ENCODE measurements at places on chromosomes 5 and 9.

- DNase-seq: no peak
Measured at GRCh38 chr9:131320031-131320685, 30.6 kb downstream of the PLPP7 start.

DNA sequence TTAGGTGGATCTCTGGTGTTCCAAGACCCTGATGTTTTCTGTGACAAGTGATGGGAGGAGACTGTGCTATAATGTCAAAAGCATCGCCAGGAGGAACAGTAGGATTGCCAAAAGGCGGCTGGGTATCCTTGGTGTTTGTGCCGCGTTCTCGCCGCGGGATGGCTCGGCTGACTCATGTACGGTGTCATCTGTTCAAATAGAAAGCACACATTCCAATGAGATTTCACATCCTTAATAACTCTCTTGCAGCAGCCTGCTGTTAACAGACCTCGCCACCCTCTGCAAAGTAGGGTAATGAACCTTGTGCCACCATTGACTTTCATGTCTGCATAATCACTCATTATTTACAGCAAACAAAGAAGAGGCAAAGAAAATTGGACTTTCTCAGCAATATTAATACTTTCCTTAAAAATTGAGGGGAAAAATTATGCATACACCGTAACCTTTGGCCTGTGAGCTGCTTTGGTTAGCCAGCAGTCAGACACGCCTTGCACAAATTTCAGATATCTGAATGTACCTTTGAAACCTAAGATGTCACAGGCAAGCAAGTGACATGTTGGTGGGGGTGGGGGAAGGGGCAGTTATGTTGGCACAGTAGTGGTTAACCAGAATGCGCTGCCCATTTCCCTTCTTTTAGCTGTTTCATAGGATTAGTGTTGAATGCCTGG is 289.4 kb downstream of the EFNA5 start:
- DNase-seq: no peak

GRCh38 chr5:77259476-77259875 is 49.0 kb downstream of the PDE8B start:
- no peak for DNase-seq

GRCh38 chr9:135093111-135093510 is 5.6 kb downstream of the OLFM1 start:
- no peak for DNase-seq

- no peak for DNase-seq
Measured at GRCh38 chr5:137858223-137858916, 9.3 kb upstream of the MYOT start.

GRCh38 chr5:76556511-76557221 is 66.5 kb downstream of the F2RL2 start:
- no peak for DNase-seq

DNA sequence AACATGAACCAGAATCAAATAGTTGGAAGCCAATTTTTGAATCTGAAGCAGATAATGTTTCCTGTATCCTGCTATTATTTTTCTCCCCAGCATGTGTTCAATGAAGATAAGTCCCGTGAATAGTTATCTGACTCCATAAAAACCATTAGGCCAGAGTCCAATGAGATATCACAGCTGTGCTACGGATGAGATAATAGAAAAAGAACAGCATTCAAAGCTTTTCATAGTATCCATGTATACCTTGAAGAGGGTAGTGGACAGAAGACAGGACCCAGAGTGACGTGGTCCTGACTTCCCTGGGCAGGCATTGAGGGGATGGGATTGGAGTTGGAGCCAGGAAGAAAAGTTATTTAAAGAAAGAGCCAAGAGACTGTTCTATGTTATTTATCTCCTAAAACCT is 50.7 kb upstream of the C6 start:
- no peak for DNase-seq

DNA sequence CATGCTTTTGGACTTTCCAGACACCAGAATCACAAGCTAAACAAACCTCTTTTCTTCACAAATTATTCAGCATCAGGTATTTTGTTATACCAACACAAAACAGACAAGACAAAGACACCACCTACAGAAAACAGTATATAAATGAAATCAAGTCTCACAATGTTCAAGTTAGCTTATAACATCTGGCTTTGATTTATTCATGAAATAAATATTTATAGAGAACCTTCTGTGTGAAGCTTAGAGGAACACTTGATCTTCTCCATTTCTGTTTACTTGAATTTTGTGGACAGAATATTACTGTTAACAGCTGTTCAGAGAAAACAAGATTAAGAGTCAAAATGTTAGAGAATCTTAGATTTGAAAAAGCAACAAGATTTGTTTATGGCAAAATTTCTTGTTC is 137.4 kb upstream of the PRR16 start:
- no peak for DNase-seq

DNA sequence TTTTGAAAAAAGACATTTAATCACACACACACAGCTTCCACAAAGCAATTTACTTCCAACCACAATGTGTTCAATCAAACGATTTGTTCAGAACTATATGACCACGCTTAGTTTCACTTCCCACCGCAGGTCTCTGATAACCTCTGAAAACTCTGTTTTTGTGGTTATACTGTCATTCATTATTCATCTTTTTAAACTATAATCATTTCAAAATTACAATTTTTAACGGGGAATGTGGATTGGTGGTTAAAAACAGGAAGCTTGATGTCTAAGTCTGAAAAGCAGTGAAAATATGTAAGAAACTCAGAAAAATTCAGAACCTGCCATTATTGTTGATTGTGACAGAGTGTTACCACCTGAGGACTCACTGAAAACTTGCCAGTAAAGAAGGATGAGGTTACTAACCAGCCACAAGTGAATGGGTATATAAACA is 12.7 kb upstream of the TMEM174 start:
- no peak for DNase-seq

- peak; percentile 5 for DNase-seq
Measured at GRCh38 chr9:98795970-98796363, 388 bp downstream of the ANKS6 start.

GRCh38 chr5:96283589-96283988 is 149.5 kb downstream of the PCSK1 start:
- DNase-seq: no peak

DNA sequence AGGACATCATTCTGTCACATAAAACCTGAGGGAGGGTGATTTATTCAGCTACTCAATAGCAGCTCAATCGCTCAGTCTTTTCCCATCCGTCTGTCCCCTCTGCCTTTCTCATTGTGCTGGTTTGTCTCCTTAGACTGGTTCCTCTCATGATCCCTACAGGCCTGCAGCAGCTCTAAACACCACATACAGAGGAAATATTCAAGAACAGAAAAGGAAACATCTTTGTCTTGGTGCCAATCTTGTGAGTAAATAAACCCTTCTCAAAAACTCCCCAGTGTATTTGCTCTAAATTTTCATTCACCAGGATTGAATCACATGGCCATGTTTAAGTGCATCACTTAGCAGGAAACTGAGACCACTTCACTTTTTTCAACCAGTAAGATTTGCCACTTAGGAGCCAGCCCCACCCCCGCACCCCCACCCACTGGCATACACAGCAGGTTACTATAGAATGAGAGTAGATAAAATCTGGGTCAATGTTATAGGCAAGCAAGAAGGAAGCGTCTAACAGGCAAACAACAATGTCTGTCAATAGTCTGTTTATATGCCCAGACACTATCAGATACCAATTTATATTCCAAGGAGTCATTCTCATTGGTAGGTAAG is 895.5 kb upstream of the DMAC1 start:
- no peak for DNase-seq

DNA sequence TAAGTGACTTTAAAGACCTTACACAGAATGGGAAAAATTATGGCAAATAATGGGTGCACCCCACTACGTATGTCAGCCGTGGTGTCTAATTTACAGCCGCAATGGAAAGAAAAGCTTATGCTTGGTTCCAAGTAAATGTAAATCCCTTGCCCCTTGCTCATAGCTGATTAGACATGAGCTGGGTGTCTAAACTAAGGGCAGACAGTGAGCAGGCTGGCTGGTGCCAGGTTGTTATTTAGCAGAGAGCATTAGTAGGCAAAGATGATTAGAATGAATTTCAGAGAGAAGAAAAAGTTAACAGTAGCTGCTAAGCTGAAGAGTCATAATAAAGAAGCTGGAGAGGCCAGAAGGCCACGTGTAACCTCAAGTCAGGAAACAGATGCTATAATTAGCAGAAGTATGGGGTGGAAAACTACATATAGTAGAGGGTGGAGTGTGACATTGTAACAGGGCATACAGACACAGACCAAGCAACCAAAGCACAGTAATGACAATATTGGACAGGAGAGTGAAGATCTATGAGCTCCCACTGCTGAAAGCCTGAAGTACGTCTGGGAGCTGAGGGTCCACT is 257.7 kb downstream of the MCTP1 start:
- DNase-seq: no peak

DNA sequence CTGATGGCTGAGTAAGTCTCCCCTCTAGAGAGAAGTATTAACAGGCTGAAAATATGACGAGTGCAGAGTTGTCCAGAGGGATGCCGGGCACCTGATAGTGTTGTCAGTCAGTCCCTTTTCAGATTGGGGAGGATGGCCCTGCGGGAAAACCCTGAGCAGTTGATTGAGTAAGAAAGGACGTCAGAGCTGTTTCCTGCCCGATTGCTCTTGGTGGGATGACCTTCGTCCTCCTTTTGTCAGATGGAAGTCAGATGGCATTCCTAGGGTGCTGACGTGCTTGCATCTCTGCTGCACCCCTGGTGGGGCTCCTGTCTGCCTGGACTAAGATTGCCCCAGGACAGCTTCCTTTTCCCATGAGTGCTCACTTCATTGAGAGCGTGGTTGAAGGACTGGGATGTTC is 9.8 kb downstream of the ZNF354B start:
- DNase-seq: no peak

DNA sequence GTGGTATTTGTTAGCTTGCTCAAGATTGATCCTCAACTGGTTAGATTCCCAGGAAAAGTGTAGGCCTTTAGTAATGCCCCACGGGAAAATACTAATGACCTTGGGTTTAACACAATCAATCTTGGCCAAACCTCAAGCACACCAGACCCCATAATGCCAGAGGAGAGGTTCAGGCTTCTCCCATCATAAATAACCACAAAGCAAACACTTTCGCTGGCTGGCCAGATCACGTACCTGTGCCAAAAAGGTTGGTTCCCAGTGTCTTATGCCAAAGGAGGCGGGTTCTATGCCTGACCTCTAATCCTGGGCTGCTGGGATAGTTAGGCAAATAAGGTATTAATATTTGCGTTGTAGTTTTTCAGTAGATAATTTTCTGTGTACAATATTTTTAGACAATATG is 379.2 kb upstream of the CDH18 start:
- no peak for DNase-seq

DNA sequence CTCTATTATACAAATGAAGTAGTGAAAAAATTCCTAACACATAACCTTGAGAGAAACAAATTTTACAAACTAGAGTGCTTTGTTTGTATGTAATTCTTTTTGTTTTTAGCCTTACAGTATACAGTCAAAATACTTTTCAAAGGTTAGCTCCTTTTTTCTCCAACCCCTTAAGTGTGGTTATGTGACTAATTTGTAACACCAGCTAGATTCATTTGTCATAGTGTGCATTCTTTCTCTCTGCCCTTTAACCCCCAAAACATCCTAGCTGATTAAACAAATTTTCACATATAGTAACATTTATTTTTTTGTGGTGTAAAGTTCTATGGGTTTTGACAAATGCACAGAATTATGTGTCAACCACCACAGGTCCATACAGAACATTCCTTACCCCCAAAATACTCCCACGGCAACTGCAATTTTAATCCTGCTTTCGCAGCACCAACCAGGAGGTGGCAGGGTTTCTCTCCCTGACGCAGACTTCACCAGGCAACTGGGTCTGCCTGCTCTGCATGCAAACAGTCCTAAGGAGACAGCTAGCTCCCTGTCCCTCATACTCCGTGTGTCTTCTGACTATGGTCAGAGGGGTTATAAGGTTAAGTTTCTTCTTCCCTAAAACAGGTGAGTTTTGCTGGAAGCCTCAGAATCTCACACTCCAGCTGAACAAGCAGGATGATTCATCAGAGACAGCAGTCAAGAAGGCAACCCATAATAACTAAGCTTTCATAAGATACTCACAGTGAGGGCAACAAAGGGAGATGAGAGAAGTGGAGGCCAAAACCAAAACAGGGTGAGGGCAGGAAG is 44.5 kb upstream of the NR5A1 start:
- peak; percentile 38 for DNase-seq

DNA sequence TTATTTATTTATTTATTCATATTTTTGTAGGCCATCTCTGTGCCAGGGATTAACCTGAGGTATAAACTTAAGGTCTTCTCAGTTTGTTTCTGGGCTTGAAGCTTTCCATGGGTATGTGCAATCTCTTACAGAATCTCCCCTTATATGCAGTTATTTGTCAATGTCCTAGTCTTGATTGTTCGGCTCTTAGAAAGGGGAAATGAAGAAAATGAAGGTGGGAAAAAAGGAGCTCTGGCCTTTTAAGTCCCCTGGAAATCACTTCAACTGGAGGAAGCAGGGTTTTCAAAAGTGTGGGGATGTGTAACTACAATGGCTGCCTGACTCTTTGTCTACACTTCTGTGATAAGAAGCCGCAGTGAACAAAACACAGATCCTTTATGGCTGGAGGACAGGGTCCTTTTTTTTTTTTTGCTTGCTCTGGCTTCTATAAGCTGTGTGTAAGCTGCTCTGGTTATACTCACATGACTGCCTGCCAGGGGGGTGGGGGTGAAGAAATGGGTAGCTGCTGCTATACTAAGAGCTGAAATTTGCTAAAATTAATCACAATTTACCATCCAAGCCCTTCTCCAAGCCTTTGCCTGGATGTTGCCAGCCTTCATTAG is 33.7 kb downstream of the CENPP start:
- DNase-seq: no peak

DNA sequence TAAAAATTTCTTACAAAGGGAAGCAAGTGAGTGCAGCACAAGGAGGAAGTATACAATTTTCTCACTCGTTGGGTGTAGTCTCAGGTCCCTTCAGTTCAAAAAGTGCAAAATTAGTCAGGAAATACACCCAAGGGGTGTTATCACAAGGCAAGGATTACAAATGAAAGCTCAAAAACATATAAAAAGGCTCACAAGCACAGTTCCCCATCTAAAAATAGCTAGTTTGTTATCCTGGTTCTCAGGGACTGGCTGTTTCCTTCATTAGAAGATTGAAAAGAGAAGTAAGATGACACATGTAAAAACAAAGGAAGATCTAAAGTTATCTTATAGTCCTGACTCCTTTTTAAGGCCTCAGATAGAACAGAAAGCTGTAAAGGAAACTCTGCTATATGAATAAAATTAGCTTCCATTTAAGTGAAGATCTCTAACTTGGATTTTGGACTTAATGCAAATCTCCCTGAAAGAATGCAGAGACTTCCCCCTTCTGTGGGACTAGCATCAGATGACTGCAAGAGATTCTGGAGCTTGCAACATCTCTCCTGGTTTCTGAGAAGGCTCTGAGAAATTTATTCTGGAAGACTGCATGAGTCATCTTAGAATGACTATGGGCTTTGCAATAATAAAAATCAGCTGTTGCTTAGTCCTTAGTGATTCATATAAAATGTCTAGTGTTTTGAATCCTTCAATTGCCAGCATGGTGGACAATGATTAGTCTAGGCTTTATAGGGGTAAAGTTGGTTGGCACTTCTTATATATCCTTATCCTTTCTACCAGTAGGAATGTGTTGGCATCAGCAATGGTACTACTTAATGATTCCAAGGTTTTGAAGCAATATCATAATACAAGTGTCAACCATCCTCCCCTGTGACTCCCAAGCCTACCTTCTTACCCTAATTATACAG is 25.4 kb downstream of the DAB2 start:
- no peak for DNase-seq

All from NCI-H774 (cell line).